Caco-2 (cell line): ENCODE measurements at places on chromosomes 11 and 22. TPM values are rescaled to one million over a fixed set of nuclear protein-coding genes. Genes with fewer than 3 reads are reported as not detected.
A peak's percentile ranks its signal among the peaks of the same experiment; 100 is the strongest.

Gene CHRM1
- not detected in 2 replicates for total RNA-seq

Gene SLC17A6
- not detected in 2 replicates for total RNA-seq

DNA sequence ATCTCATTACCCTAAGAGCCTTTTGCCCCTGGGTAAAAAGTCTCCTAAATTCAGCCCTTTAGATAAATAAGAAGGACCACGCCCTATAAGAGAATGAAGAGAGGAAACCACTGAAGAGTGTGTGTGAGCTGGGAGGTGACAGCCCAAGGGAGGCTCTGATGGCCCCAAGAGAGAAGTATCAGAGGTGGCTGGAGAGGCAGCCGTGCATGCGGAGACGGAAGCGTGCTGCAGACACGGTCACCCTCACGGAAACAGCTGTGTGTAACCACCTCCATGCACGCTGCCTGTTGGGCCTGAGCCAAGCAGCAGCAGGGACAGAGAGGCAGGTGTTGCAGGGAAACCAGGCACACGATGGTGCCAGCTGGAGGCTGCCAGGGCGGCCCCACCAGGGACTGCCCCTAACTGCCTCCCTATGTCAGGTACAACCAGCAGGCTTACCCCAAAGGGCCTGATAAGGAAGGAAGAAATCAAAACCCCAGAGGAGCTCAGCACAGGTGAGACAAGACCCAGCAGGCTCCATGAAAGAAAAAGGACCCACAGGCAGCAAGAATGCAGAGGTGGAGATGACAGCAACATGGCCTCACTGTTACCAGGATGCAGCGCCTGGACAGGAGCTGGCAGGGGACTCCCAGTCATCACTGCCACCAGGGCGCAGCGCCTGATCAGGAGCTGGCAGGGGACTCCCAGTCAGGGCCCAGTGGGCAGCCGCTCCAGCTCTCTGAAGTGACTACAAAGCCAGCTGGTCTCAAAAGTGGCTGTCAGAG, 7.8 kb downstream of the LARGE2 start:
- no peaks in the 10 kb centered on the region for H3K27me3 ChIP-seq
- peaks cover 1% of the 10 kb centered on the region for H3K36me3 ChIP-seq
- no peak overlapping the region for H3K4me3 ChIP-seq
- no peak for DNase-seq
- H3K4me1 ChIP-seq = 0 out of 2 replicates have a peak, but pooled peaks cover 4% of the 10 kb centered on the region
- H3K27ac ChIP-seq = no peak overlapping the region

DNA sequence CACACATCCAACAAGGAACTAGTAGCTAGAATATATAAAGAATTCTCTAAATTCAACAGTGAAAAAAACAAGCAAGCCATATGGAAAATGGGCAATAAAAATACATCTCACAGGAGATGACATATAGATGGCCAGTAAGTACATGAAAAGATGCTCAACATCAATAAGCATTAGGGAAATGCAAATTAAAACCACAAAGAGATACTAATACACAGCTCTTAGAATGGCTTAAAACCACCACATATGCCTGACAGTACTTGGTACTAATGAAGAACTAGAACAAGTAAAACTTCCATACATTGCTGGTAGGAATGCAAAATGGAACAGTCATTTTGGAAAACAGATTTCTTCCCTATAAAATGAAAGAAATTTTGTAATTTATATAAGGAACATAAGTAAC, 71.6 kb upstream of the GAB2 start:
- DNase-seq = no peak
- no peak overlapping the region for H3K4me3 ChIP-seq
- no peak overlapping the region for H3K27ac ChIP-seq
- no peaks in the 10 kb centered on the region; the same call in 1 of the 2 replicates for H3K36me3 ChIP-seq
- no peaks in the 10 kb centered on the region for H3K27me3 ChIP-seq
- no peaks in the 10 kb centered on the region for H3K4me1 ChIP-seq

DNA sequence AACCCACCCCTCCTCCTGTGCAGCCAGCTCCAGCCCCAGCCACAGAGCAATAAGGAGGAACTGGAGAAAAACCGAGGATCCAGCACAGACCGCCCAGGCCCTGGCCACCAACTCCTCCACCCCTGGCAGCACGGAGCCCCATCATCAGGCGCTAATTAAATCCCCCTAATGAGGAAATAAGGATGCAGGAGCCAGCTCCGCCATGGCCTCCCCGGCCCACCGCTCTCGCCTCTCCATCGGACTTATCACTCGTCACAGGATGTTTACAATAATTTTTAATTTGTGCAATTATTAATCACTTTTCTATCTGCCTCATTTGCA, 42.6 kb downstream of the BUD13 start:
- H3K4me3 ChIP-seq = no peak overlapping the region
- peaks cover 9% of the 10 kb centered on the region for H3K4me1 ChIP-seq
- no peak overlapping the region for H3K27ac ChIP-seq
- DNase-seq = peak; percentile 31
- H3K36me3 ChIP-seq = no peaks in the 10 kb centered on the region

DNA sequence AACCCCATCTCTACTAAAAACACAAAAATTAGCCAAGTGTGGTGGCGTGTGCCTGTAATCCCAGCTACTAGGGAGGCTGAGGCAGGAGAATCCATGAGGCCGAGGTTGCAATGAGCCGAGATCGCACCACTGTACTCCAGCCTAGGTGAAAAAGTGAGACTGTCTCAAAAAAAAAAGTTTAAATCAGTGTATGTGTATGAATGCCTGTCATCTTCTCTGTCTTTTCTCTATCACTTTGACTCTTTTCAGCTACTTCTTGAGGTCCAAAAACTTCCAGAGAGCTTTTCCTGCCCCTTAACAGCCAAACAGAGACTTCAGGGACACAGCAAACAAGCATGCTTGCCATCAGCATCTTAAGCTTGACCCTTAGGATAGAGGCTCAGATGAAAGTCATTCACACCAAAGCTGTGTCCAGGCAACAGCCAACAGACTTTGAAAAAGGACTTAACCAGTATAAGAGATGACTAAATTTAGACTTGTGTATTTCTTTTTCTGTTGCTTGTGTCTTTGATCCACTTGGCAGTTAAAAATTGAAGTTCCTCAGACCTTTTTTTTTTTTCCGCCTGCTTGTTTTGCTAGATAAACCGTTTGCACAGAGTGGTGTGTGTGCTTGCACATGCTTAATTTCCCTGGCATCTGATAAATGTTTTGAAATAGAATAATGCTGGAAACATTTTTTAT, 151.9 kb downstream of the DBX1 start:
- no peak overlapping the region for H3K4me3 ChIP-seq
- H3K36me3 ChIP-seq = no peaks in the 10 kb centered on the region
- peaks cover 41% of the 10 kb centered on the region for H3K4me1 ChIP-seq
- no peaks in the 10 kb centered on the region for H3K27me3 ChIP-seq
